ENCODE measurements at places on chromosomes 1 and 21.

DNA sequence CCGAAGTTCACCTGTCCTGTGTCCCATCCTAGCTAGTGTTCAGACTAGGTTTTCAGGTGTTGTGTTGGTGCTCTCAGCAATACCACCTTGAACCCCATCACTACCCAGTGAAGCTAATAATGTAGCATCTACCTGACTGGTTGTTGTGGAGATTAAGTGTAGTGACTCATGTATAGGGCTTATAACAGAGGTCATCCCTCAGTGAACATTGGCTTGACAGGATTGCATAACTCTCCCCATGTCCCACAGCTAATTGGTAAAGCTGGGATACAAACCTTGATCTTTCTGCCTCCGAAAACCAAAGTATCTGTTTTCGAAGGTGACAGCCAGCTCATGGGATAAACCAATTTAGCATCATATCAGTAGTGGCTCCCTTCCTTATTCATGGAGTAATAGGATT, 44.5 kb upstream of the TNR start:
- DNase-seq, result no peak

DNA sequence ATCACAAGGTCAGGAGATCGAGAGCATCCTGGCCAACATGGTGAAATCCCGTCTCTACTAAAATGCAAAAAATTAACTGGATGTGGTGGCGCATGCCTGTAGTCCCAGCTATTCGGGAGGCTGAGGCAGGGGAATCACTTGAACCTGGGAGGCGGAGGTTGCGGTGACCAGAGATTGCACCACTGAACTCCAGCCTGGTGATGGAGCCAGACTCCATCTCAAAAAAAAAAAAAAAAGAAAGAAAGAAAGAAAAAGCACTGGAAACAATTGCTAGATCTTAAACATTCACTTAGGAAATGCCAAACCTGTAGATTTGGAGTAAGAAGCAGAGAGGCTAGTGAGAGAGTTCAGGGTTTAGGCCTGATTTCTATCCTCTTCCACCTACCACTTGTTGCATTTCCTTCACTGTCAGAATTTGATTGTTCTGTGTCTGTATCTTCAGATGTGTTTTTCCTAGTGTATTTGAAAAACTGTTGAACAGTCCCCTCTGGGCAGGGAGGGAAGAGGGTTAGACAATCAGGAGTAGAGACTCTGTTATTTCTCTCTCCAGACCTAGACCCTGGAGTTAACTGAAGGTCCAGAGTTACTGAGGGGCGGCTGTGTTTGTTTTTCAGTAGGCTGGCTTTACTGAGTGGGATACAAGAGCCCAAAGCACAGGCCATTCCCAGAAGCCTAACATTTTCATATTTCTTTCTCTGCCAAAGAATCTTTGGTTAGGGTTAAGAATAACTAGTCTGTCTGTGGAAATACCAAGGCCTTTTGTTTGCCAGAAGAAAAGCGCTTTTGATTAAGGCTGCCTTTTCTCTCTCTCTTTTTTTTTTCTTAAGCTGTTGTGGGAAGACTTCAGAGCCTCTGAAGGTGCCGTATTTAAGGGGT, 31.1 kb upstream of the MACF1 start:
- no peak for DNase-seq

DNA sequence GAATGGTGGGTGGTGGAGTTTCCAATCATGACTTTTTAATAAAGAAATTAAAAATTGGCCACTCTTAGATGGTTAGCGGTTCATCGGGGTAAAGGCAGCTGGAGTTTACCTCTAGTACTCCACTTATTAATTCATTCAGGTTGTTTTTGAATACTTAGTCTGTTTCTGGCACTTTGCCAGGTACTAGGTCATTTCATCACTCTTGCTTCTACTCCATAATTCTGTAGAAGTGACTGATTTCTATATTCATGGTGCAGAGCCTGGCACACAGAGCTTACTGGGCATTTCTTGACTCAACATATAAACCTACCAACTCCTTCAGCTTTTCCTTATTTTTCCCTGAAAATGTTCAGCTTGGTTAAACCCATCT, 31.5 kb downstream of the FOXD2 start:
- peak; percentile 12 for DNase-seq

- DNase-seq, result peak; percentile 36
Measured at GRCh38 chr1:231931846-231932454, 305.4 kb downstream of the DISC1 start.

- peak; percentile 81 for DNase-seq
Measured at GRCh38 chr1:43711524-43712386, 4.4 kb downstream of the ST3GAL3 start.

DNA sequence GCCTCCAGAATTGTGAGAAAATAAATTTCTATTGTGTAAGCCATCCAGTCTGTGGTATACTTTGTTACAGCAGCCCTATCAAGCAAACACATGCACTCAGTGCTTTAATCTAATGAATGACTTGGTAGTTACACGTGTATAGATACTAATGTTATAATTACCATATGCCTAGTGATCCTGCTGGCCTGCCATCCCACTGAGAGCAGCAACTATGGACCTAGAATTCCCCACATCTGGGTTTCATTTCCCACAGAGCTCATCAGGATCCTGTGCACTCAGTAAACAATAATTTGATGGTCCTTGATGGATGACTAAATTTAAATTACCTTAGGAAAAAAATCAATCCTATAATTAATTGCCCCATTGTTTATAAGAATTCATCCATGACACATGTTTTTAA, 86.5 kb upstream of the RGS1 start:
- DNase-seq, result peak; percentile 92

- peak; percentile 76 for DNase-seq
Measured at GRCh38 chr1:79304131-79304530, 297.6 kb upstream of the ADGRL4 start.

DNA sequence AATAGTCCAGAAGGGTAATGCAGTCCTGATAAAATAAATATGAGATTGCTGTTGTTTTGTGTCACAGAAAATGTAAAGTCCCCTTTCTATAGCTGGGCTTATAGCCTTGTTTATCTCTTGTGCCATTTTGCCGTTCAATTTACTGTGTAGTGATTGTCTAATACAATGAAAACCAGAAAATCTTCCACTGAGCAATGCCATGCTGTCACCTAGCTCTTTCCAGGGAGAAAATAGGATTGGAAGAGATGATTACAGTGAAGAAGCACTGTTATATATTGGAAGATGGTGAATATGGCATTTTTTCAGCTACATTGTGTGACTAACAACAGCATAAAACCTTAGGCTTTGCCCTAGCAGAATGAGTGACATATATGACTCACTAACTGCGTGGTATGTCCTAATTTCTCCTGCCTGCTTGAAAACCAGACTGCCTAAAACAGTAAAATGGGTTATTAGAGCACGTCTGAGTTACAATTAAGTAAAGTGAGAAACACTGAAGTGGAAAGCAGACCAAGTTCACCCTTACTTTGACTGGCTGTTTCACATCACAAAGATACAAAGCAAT, 332.4 kb upstream of the ZP4 start:
- no peak for DNase-seq

DNA sequence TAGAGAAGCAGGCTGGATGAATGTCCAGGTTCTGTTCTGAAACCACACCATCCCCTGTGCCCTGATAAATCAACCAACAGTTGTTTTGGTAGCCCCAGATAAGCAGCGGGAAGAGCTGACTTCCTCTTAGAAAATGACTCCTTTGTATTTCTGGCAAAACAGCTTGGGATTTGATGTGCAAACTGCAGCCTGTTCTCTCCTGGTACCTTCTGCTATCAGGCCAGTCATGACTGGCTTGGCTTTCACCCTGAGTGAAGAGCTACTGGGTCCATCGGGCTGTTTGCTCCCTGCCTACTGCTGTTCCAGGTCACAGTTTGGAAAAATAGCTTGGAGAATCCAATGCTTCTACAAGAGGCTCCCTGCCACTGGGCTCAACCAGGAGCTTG, 116.8 kb downstream of the DTL start:
- DNase-seq, result no peak

DNA sequence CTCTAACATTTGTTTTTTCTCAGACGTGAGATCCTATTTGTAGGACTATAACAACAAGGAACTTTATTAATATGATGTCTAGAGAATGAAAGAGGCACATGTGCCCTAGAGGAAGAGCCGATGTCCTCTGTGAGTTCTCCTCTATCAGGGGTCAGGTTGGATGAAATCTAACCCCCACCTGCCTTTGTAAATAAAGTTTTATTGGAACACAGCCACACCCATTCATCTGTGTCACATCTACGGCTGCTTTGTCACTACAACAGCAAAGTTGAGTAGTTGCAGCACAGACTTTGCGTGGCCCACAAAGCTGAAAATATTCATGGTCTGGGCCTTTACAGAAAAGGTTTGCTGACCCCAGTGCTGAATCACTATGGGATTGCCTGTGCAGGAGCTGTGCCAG, 571 bp upstream of the CAPN9 start:
- no peak for DNase-seq

DNA sequence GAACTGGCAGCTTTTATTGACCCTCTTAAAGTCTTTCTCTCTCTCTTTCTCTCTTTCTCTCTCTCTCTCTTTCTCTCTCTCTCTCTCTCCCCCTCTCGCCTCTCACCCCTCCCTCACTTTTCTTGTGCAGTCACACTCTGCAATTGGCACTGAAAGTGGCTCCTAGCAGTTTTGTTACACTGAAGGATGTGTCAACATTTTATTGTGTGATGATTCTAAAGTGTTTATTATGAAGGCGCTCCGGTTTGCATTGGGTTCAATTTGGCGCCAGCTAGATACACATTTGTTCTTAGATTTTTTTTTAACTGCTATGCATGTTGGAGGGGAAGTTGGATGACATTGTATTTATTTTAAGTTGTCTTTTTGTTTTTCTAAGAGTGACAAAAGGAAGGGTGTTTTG, 64.0 kb upstream of the CHRM3 start:
- no peak for DNase-seq

GRCh38 chr1:8152731-8153702, 126.9 kb upstream of the ERRFI1 start:
- DNase-seq, result no peak

GRCh38 chr1:24369199-24369598, 44.4 kb downstream of the STPG1 start:
- DNase-seq, result peak; percentile 65

DNA sequence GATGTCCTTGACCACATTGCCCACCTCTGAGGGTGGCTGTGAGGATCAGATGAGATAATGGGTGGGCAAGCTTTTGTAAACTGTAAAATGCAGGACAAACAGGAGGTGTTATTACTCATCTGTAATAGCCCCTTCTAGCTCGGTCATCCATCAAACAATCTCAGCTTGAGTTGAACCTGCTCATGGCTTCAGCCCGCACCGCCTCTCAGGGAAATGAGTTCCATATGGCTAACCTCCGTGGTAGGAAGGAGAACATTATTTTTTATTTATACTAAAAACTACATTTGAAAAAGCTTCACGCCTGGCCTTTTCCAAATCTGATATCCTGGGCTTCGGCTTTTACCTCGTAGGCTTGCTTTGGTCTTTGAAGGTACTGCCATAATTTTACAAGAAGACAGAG, 116.2 kb upstream of the USP24 start:
- no peak for DNase-seq

- no peak for DNase-seq
Measured at GRCh38 chr1:67118191-67118590, 16.6 kb downstream of the C1orf141 start.

DNA sequence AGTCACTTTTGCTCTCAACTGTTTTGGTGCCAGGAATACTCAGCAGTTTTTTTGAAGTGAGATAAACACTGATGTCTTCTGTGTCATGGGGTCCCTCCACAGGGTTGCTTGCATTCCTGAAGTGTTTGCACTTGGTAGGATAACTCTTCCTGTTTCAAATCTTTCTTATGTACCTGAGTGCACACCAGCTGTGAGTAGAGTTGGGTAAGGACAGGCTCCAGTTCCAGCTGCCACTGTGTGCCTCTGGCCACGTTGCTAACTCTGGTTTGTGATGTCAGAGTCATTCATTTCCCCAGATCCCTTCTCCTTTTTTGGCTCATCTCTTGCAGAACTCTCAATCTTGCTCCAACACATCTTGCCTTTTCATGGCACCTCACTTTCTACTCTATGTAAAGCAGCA, 356.3 kb upstream of the B3GALT2 start:
- no peak for DNase-seq

DNA sequence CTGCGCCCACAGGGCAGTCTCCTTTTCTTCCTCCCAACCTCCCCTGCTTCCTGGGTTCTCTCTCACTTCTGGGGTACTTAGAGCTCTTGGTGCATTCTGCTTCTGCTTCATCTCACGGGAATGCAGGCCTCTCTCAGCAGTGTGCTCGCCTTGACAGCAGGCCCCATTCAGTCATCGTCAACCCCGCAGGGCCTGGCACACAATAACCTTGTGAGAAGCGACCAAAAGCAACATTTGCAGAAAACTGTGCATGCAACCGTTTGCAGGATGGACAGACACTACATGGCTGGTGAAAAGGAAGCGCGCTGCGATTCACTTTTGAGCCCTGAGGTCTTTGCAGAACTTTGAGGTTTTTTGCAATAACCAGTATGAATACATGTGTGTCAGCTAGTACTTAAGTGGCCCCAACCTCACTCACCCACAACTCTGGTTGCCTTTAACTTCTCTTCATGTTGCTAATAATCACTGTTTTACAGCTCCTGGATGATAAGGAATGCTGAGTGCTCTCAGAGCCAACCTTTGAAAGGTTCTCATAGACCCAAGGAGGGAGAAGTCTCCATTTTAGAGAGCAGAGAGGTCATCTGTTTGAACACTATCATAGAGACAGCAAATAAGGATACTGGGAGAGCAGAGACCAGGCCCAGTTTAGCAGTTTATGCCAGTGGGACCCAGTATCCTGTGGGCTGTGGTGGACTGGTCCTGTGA, 2.5 kb upstream of the CD160 start:
- no peak for DNase-seq

GRCh38 chr21:17903029-17903806, 84.1 kb upstream of the C21orf91 start:
- peak; percentile 55 for DNase-seq

DNA sequence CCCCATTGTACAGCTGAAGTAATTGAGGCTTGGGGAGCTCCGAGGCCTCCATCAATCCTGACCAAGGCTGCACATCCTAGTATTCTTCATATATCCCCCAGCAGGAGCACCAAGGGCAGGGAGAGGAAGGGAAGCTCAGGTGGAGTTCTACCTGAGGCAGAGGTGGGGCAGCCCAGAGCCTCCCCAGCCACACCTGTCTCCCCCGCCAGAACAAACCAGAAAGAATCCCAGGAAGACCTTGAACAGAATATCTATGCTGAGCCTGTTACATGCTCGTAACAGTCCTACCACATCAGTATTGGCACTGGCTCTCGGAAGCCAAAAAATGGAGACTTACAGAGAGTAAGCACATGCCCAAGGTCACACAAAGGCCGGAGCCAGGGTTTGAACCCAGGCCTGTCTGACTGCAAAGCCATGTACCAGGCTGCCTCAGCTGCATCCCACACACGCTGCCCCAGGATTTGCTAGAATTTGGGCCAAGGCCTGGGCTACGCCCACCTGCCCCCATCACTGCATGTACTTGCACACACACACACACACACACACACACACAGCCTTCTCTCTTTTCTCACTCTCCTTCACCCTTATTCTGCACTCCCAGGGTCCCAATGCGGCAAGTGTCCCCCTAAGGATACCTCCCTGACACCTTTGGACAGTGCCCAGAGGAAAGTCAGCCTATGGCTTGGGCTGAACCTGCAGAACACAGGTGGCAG, 4.5 kb downstream of the E2F2 start:
- DNase-seq, result no peak

GRCh38 chr1:90902672-90903071, 119.2 kb downstream of the ZNF644 start:
- no peak for DNase-seq

All from fibroblast of mammary gland (primary cell).